ENCODE measurements at places on chromosomes 7 and 10. TPM values are rescaled to one million over a fixed set of nuclear protein-coding genes. Genes with fewer than 3 reads are reported as not detected.

GRCh38 chr7:156001496-156002260, 189.4 kb upstream of the SHH start:
- H3K27ac ChIP-seq, result no peak overlapping the region
- no peak for DNase-seq
- H3K27me3 ChIP-seq, result peaks cover 24% of the 10 kb centered on the region
- H3K4me1 ChIP-seq, result no peaks in the 10 kb centered on the region
- H3K36me3 ChIP-seq, result no peaks in the 10 kb centered on the region
- no peak overlapping the region for H3K4me3 ChIP-seq

GRCh38 chr7:23004247-23004520, 9.7 kb downstream of the HYCC1 start:
- H3K4me1 ChIP-seq, result no peaks in the 10 kb centered on the region
- H3K4me3 ChIP-seq, result no peak overlapping the region
- no peak overlapping the region for H3K27ac ChIP-seq
- H3K27me3 ChIP-seq, result no peaks in the 10 kb centered on the region
- no peak for DNase-seq
- no peaks in the 10 kb centered on the region for H3K36me3 ChIP-seq

CTBP2 gene
- total RNA-seq, result 65.9 TPM

DNA sequence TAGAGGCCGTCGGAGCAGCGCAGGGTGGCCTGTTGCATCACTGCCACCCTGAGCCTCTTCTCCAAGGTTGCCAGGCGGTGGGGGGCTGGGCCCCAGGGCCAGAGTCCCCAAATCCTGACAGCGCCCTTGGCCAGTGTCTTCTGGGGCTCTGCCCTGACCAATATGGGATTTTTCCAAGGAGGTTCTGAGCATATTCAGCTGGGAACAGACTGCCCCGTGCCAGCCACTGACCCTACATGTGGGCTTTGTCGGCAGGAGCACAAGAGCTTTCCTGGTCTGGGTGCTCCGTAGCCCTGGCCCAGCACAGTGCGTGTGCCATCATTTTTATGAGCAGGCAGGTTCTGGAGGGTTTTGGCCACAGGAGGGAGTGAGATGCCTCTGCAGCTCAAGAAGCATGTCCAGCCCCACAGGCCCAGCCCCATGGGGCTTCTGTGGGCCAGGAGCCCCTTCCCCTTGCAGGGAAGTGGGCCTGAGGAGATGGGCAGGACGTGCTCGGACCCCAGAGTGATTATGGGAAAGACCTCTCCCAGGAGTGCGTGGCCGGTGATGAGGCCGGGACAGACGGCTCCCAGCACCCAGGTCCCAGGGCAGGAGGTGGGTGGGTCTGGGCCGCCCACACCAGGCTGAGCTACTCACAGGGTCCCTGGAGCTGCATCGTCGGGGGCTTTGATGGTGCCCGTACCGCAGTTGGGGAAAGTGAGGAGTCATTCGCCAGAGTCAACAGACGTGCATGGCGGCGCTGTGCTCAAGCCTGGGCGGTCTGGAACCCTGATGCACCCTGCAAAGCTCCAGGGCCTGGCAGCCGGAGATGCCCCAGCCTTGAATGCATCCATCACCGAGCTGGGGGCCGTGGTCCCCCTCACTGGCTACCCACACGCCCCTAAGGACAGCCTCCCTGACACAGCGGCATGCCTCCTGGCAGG, 66.6 kb downstream of the PWWP2B start:
- H3K36me3 ChIP-seq, result no peaks in the 10 kb centered on the region
- H3K27me3 ChIP-seq, result no peaks in the 10 kb centered on the region
- DNase-seq, result no peak
- no peak overlapping the region for H3K4me3 ChIP-seq
- H3K4me1 ChIP-seq, result peaks cover 10% of the 10 kb centered on the region
- peak overlapping the region; percentile 90 for H3K27ac ChIP-seq

DNA sequence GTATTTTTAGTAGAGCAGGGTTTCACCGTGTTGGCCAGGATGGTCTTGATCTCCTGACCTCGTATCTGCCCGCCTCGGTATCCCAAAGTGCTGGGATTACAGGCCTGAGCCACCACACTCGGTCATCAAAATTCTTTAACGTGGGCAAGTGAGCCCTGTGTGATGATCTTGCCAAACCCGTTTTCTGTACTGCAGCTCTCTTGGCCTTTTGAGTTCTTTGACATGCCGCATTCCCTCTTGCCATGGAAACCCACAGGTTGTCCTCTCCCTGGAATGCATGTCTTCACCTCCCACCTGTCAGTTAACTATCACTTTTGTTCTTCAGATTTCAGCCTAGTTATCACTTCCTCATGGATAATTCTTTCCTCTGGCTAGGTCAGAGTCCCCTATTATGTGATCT, 5.0 kb downstream of the NUP205 start:
- H3K27ac ChIP-seq, result no peak overlapping the region
- H3K27me3 ChIP-seq, result no peaks in the 10 kb centered on the region
- peaks cover 6% of the 10 kb centered on the region for H3K4me1 ChIP-seq

GRCh38 chr10:32905466-32905865, 52.6 kb downstream of the ITGB1 start:
- no peaks in the 10 kb centered on the region for H3K4me1 ChIP-seq
- no peak for DNase-seq
- no peaks in the 10 kb centered on the region for H3K27me3 ChIP-seq
- H3K4me3 ChIP-seq, result no peak overlapping the region

STRA8 gene
- total RNA-seq, result not detected

ZNF282 gene
- 17.4 TPM for total RNA-seq
